ENCODE measurements at places on chromosomes 6 and 20. TPM values are rescaled to one million over a fixed set of nuclear protein-coding genes. Genes with fewer than 3 reads are reported as not detected.

DNA sequence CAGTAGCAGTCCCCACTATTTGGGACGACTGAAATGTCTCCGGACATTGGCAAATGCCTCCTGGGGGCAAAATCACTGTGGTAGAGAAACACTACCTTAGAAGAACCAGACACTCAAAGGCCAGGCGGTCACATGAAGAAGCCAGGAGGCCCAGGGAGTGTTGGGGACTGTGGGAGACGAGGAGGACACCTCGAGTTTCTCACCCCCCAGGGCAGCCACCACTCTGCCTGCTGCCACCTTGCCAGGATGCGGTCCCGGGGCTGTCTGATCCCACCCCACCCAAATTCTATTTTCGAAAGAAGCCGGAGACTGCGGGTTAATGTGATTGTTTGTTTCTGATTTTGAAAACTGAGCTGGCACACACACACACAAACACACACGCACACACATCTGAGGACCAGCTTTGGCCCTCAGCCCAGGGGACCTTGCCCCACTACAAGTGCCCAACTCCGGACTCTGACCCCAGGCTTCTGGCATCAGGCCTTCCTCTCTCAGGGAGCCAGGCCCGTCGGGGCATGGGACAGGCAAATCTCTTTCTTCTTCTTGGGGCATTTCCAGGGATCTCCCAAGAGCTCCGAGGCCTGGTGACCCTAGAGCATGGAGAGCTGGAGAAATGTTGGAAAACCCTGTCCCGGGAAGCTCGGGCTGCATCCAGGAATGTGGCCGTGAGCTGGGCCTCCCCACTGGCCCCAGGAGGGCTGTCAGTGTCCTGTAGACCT lies 187.5 kb upstream of the PMEPA1 start:
- no peak for DNase-seq

Gene TINAG
- polyA plus RNA-seq: not detected

GRCh38 chr6:17280552-17281090 lies 540 bp upstream of the RBM24 start:
- DNase-seq: no peak

DNA sequence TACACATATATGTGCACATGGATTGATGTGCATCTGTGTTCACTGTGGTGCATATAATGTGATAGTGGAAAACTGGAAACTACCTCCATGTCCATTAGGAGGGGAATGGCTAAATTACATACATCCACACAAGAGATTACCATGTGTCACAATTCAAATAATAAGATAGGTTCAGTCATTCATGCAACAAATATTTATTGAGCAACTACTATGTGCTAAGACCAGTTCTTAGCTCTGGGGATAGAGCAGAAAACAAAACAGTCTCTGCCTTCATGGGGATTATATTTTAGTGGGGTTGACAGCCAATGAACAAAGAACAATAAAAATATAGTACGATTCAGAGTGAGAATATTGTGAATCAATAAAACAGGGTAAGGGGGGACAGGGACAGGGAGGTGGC lies 61.7 kb upstream of the PTGIS start:
- DNase-seq: no peak

DNA sequence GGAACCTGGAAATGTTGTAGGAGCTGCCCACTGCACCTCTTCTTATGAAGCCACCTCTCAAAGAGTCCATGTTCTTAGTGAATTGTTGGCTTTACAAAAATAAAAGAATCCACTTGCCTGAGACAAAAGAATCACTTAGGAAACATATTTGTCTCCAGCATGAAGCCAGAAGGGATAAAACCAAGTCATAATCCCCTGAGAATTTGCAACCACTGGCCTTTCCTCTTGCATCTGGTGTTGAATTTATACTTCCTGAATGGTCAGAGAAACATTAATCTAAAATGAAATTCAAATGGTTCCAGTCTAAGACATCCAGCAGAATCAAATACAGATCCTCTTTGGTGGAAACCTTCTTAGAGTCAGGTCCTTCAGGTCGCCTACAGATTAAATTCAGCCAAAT lies 192.5 kb upstream of the ECI2 start:
- DNase-seq: no peak

DNA sequence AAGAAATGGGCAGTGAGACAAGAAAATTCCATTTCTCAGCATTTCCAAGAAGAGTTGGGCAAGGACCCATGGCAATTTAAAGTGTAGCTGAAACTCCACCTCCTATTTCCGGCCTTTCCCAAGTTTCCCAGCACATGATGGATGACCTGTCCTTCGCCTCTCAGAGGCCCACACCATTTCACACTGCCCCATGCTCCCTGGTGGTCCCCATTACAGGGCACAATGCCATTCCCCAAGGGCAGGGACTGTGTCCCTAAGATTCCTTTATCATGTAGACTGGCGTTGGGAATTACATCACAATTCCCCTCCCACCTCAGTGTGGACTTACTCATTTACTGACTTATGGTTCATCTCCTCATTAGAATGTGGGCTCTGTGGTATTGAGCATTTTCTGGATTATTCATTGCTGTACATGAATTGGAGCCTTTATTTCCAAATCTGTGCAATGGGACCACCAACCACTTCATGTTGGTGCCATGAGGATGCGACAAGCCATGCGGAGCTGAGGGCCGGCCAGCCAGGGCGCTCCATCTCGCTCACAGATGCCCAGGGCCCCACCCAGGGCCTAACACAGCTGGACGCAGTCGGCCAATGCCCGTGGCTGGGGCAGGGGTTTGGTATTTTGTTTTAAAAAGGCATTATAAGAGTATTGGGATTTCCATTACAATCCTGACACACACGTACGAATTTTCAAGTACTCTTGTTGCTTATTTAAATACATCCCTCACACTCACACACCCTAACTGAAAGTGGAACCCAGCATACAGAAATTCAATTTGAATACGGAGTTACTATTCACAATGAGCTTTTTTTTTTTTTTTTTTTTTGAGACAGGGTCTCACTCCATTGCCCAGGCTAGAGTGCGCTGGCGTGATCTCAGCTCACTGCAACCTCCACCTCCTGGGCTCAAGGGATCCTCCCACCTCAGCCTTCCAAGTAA lies 5.4 kb downstream of the ACSS1 start:
- no peak for DNase-seq
